ENCODE measurements at places on chromosomes 12 and 14.

DNA sequence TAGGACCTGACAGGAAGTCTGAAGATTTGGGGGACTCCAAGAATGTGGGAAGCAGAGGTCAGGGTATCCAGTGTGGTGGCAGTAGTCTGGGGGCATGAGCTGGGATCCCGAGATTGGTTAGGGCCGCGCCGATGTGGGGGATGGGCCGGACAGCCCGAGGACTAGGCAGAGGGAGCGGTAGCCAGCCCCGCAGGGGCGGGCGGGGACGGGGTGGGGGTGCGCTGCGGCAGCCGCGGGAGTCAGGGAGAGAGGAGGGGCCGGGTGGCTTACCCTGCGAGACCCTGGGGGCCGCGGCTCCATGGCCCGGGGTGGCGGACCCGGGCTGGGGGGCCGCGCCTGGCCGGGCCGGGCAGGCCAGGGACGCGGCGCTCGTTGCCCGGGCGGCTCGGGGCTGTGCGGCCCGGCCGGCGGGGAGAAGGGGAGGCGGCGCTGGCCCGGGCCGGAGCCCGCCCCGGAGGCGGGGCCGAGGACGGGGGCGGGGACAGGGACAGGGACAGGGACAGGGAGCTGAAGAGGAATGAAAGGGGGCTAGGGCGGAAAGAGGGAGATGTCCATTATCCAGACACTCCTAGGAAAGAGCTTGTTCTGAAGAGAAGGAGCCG, 5.6 kb downstream of the ZNF385A start:
- no peak for DNase-seq

DNA sequence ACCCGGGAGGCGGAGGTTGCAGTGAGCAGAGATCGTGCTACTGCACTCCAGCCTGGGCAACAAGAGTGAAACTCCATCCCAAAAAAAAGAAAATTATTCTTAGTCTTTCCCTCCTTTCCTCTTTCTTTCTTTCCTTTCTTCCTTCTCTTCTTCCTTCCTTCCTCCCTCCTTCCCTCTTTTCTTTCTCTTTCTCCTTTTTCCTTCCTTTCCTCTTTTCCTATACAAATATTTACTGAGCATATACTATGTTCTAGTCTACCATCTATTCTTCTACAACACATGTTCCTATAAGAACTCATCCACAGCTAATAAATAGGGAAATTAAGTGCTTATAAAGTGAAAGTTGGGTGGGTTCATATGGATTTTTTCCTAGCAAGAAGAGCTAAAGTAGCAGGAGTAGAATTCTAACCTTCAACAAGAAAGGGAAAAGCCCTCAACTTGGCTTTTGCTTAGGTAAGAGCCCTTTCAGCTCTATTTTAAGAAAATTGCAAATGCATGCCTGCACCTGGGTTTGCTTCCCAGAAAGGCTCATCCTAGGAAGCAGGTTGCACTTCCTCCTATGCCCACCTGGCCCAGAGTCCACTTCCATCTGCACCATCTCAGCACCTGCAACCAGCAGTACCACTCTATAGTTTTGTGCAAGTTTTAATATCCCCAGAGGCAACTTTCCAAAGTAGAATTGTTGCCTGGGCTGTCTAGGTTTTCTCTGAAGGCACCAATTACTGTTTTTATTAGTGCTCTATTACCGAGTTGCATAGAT, 122.0 kb upstream of the CCND2 start:
- DNase-seq = no peak

DNA sequence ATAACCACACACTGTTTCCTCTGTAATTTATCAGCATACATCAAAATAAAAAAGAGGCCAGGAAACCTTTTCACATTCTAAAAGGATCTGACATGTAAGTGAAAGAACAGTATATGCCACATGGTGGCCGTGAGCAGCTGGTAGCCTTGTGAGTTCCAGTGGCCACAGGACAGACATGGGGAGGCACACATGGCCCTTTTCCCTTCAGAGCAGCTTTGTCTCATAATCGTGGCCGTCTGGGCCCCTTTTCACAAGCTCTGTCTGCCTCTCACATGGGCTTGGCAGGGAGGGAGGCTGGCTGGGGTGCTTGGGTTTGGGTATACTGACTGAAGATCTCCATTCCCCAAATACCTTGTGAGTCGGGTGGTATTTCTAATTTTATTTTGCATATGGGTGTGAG, 1.5 kb upstream of the ZDHHC22 start:
- no peak for DNase-seq

DNA sequence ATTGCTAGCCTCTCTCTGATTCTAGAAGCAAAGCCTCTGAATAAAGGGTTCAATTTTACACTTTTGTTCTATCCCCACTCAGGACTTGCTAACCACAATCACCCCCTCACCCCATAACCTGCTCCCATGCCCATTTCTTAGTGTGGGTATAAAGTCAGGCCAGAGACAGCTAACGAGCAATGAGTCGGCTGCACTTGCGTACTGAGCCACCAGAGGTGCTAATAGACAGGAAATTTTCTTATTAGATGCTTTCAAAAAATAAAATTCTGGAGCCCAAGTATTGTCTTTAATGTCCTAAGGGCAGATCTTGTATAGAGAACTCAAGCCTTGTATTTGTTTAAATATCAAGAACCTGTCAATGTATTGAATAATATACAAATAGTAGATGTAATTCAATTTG, 256.9 kb downstream of the SYT1 start:
- DNase-seq = no peak

DNA sequence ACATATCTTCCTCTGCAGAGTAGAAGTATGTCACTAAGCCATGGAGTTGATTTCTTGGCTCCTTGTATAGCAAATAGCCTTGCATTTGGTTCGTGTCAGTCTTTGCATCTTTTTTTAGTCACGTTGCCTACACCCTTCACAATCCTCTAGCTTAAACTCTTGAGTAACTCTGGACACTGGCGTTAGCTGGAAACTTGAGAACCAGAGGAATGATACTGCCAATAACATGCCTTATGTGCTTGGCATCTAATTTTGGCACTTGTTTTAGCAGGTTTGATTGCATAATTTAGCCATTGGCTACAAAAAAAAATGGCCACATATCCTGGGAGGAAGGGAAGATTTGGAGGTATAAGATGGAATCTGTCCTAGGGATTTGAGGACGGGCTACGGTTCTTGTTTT, 136.2 kb downstream of the ETV6 start:
- DNase-seq = no peak

DNA sequence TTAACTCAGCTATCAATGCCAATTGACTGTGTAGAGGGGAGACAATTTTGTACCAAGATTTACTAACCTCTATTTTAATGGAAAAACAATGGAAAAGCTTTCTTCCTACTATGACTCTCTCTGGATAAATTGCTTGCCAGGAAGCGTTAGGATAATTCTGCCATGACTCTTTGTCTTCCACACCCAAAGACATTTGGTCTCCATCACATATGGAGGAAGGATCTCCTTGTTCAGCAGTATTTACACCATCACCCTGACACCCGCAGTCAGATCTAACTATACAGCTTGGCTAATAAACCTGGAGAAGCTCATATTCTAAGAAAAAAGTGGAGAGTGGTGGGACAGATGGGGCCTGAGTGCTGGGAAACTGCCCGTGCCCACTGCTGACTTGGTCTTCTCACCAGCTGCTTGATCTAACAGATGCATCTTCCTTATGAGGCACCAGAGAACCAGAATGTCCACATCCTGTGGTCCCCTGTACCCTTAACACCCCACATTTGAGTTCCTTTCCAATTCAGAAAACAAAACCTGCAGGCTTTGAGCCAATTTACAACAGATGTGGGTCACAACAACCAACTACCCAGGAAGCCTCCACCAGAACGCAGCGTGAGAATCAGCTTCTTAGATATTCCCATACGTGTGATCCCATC, 154.0 kb downstream of the DAD1 start:
- DNase-seq = no peak

- no peak for DNase-seq
These were observed 12.4 kb downstream of the TNS2 start for GRCh38 chr12:53062011-53062961.

GRCh38 chr12:62319058-62319457, 58.9 kb downstream of the USP15 start:
- DNase-seq = no peak

DNA sequence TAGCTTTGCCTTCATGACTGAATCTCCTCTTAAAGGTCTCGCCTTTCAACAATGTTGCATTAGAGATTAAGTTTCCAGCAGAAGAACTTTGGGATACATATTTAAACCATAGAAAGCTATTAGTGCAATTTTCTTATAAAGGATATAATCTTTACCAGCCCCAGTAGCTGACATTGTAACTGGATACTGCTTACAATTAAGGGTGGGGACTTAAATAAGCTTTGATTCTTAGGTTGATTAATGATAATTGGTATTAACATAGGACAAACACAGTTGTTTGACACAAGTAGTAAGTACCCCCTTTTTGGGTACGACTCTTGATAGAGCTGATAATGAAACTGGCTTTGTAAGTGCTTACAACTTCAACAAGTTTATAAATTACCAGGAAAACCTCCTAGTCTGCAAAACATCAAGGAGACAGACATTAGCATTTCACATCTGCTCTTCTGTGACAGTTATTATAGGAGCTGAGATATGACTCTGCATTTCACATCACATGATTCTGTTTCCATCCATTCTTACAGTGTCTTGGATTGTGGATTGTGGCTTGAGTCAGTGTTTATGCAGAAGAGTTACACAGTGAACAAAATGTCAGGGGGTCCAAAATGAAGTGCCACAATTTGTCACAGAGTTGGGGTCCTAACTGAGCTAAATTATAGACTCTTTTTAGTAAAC, 249.1 kb upstream of the E2F7 start:
- no peak for DNase-seq

GRCh38 chr14:23335623-23336022, 14.4 kb downstream of the PABPN1 start:
- no peak for DNase-seq

DNA sequence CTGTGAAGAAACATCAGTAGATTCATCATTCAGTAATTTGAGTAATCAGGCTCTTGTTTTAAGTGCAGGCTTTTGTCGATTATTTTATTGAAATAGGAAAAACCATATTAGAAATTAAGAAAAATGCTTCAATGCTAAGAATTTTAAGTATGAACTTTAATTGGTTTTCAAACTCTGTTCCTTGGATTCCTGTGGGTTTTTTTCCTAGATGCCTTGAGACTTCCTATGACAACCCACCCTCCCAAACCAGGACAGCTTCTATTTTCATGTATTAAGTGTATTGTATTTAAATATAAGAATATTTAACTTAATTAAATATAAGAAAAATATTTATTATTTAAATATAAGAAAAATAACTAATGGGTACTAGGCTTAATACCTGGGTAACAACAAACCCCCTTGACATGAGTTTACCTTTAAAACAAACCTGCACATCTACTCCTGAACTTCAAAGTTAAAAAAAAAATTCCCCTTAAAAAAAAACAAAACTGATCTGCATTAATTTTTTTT, 3.0 kb downstream of the ARHGAP5 start:
- DNase-seq = no peak

DNA sequence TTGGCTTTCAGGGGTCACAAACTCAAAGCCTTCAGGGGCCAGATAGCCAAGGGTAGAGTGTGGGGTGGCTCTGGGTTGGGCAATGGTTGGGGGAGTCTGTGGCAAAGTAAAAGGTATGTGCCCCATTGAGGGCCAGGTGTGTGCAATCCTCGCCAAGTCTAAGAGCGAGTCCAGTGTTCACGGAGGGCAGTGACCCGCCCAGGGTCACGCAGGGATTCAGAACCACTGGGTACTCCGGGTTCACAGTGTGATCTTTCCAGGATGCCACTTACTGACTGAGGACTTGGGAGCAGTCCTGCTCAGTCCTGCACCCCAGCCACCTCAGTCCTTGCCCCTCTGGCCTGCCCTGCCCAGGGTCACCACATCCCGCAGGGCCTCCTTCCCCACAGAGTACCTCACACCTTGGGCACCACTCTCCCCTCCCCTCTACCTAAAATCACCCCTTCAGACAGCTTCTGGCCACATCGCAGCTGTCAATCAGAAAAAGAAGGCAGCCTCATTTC, 15.7 kb downstream of the ZDHHC22 start:
- no peak for DNase-seq

DNA sequence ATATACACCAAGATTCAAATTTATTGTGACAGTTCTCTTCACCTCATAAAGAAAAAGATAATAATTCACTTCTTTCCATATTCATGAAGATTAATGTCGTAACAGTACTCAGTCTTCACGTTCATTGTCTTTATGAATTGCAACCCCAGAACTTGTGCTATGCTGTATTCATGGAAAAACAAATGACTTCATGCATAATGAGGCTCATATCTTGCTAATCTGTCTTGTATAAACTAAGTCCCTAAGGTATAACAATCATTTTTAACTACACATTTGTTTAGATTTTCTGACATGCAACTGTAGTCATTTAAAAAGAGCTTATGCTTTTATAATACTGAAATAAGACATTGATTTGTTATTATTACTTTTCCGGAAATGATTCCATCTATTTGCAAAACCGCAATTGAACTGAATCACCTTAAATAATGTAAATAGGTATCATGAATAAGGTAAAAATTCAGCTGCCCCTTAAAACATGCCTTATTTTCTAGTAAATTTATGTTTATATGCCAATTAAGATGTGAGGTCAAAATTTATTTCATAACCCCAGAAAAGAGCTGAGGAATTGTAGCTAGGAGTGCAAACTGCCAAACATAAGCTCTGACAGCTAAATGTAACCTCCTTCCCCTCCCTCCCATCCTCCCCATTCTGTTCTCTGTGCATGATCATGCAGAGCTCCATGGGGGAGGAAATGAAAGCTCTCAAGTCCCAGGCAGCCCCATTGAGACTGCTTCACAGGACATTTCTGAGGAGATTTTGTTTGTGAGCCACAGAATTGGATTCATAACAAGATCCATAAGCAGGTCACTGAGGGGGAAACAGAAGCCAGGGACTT, 301.6 kb downstream of the ATP23 start:
- no peak for DNase-seq

GRCh38 chr12:25583545-25583944, 30.5 kb upstream of the LMNTD1 start:
- no peak for DNase-seq

DNA sequence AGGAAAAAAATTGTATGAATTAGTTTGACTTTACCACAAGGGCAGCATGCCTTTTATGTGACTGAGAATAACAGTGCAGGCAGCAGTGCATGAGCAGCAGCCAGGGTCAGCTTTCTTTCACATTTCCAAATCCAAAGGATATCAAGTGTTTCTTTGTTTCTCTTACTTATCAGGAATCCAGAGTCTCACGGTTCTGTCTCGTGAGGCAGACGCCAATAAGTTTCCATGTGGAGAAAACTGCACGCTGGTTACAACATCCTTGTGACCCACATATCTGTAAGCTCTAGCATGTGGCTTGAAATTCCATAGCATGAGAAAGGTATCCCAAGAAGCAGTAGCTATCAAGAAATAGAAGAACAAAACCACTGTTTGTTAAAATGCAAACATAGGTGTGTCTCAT, 27.6 kb downstream of the GALNT4 start:
- no peak for DNase-seq

DNA sequence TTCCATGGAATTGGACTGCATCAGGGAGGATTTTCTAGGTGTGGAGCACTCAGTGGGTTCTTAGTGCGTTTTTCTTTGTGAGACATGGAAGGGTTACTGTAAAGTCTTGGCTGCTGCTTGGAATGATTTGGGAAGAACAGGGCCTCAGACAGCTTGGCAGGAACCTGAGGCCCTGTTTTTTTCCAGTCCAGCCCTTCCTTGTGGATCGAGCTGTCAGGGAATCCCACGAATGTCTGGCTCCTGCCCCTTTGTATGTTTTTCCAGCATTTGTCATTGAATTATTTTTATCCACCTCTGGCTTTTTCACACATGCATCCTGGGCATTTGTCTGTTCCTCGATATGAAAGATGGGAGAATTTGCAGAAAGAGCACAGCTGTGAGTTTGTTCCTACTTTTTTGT, 158.5 kb downstream of the TGFB3 start:
- no peak for DNase-seq

Data from activated CD4-positive, alpha-beta T cell treated with anti-CD3 and anti-CD28 coated beads, Interleukin-2, amount 50 U/mL, for 1 hour (primary cell).